ENCODE measurements at places on chromosomes 6 and 20.
A peak's percentile ranks its signal among the peaks of the same experiment; 100 is the strongest.

- no peak for DNase-seq
Observed at GRCh38 chr20:38748861-38749149, 545 bp downstream of the ACTR5 start.

GRCh38 chr6:134029495-134030455 lies 22.6 kb downstream of the SLC2A12 start:
- no peak for DNase-seq

- DNase-seq, result no peak
Observed at GRCh38 chr20:31989030-31989645, 21.1 kb upstream of the CCM2L start.

GRCh38 chr6:40929176-40929575 lies 109.8 kb downstream of the UNC5CL start:
- no peak for DNase-seq

DNA sequence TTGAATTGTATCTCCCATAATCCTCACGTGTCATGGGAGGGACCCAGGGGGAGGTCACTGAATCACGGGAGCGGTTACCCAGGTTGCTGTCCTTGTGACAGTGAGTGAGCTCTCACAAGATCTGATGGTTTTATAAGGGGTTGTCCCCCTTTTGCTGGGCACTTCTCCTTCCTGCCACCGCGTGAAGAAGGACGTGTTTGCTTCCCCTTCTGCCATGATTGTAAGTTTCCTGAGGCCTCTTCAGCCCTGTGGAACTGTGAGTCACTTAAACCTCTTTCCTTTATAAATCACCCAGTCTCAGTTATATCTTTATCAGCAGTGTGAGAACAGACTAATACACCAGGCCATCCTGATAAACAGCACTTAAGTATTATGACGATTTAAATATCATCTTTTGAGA lies 9.0 kb upstream of the MRGBP start:
- DNase-seq, result no peak

GRCh38 chr6:2763876-2764540 lies 1.2 kb upstream of the WRNIP1 start:
- no peak for DNase-seq

GRCh38 chr6:146574211-146574610 lies 24.6 kb upstream of the ADGB start:
- no peak for DNase-seq

DNA sequence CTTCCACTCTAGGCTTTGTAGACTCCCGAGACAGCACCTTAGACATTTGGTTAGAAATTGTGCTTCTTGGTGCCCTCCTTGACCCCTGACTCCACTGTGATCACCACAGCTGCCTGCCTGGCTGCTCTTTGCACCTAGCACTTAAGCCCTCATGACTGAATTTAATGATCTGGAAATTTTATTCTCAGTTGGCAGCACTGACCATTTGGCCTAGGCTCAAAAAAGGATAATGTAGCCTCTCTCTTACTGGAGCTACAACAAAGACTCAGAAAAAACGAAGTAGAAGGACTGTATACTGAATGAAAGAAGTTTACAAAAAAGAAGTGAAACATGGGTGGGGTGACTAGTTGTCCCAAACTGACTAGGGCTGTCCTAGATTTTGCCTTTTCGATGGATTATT lies 11.3 kb upstream of the ABRACL start:
- no peak for DNase-seq

DNA sequence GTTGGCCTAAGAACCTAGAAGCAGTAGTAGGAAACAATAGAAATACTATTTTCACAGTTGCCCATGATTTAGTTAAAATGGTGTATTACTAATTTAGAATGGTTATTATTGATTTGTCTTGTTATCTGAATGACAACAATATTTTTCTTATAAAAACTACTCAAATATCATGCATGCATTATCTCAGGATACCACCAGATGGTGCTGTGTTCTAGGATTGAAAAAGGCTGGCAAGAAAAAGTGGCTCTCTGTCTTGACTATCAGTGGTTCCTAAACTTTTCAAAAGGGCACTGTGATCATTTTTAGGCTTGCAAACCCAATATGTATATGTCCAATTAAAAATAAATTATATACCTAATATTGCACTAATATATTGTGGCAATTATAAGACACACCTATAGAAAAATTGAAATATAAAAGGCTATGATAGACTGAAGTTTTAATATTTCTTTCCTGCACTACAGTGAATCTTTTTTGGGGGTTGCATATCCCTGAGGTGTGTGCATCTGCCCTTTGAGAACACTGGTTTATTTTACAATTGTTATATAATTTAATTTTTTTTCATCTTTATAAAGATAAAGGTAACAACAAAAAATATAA lies 131.7 kb upstream of the MLIP start:
- peak; percentile 34 for DNase-seq

DNA sequence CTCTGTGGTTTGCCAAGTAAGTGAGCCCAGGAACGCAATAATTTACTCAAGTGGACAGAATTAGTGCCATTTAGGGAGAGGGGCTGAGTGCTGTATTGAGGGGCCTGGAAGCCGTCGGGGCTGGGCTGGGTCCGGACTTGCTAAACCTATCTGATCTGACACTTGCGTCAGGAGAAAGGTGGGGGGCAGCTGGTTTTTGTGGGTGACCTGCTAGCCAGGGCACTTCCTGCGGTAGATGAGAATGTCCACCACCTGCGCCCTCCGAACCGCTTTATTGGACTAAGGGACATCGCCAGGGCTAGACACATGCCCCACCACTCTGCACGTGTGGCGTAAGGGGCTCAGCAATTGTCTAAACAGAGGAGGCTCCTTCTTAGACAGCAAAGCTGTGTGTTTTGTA lies 139.1 kb downstream of the CDH4 start:
- no peak for DNase-seq

DNA sequence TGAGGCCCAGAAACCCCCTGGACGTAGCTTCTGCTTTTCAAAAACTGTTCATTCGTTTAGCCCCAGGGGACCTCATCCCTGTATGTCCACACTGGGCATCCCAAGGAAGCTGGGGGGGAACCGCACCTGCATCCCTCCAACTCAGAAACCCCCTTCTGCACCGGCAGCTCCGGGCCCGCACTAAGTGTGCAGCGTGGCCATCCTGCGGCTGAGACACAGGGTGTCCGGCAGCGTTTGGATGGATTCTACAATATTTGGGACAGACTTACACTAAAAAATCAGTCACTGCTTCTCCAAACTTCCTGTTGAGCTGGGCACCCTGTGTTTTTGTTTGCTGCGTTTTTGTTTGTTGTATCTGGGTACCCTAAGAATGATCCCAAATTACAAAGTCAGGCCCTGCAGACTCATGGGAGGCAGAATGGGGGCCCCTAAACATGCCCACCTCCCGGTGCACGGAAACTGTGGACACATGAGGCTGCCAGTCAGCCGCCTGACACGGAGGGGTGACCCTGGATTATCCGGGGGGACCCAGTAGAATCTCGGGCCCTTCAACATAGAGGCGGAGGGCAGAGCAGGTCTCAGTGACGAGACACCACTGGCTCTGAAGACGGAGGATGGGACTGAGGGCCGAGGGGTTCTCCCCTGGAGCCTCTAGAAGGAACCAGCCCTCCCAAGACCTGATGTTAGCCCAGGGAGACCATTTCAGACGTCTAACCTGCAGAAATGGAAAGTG lies 88.2 kb upstream of the BHLHE23 start:
- no peak for DNase-seq

DNA sequence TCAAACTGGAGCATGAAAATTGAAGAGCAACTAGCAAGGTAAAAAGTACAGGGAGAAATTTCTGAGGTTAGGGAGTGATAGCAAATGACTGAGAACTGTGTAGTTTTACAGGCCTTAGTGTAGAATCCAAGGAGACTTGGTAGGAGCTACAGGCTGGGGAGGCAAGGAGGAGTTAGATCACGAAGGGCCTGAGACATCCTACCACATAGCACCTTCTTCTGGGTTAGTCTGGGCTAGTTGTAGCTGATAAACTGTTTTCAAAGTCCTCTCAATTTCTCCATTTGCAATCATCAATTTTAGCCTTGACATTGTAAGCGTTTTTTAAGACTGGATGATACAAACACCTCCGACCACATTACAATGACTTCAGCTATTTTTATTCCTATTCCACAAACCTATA lies 209.7 kb downstream of the TMEM200A start:
- DNase-seq, result no peak

GRCh38 chr20:51928931-51929330 lies 126.6 kb upstream of the SALL4 start:
- DNase-seq, result no peak

- no peak for DNase-seq
Observed at GRCh38 chr6:94049001-94049400, 629.6 kb upstream of the EPHA7 start.

- DNase-seq, result peak; percentile 8
Observed at GRCh38 chr20:17898548-17898994, 70.0 kb downstream of the SNX5 start.

DNA sequence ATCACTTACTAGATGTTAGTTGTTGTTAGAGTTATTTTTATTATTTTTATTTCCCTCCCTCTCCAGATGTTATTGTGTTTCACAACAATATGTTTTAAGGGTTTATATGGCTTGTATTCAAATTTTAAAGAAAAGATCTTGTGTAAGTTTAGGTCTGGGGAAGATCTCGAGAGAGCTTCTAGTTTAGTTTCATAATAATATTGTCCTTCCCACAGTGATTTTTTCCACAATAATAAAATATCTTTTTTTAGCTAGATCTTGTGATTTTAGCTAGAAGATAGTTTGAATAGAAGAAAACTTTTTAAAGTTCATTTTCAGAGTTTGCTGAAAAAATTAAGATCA lies 55.0 kb downstream of the ADGRG6 start:
- DNase-seq, result no peak

GRCh38 chr6:57242505-57242904 lies 20.4 kb upstream of the RAB23 start:
- DNase-seq, result no peak

DNA sequence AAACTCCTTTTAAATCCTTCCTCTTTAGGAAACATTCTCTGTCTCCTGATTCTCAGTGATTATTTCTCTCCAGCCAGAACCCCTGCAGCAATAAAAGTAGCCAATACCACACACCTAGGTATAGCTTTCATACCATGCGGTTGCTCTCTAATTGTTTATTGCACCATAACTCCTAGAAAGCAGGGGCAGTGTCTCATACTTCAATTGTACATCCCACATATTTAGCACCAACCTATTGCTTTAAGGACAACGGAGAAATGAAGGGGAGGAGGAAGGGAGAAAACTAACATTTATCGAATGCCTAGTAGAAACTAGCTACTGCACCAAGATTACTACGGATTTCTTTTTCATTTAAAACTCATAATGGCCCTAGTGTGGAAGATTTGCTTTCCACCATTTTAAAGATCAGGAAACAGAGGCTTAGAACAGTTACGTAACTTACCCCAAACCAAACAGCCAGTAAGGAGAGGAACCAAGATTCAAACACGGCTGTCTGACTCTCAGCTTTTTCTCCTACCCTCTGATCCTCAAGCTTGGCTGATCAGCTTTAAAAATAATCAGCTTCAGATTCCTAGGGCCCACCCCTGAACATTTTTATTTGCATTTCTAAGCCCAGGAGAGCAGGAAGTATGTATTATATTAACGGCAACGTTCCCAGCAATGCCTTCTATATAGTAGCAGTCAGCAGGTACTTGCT lies 43.4 kb upstream of the ATXN1 start:
- no peak for DNase-seq

GRCh38 chr6:42359021-42359420 lies 92.7 kb downstream of the TRERF1 start:
- DNase-seq, result no peak

- no peak for DNase-seq
Observed at GRCh38 chr6:105278035-105278434, 98.2 kb upstream of the POPDC3 start.

GRCh38 chr6:161727083-161727833 lies 453.4 kb upstream of the AGPAT4 start:
- DNase-seq, result no peak

- DNase-seq, result no peak
Observed at GRCh38 chr20:61252601-61253263, 671 bp downstream of the CDH4 start.

DNA sequence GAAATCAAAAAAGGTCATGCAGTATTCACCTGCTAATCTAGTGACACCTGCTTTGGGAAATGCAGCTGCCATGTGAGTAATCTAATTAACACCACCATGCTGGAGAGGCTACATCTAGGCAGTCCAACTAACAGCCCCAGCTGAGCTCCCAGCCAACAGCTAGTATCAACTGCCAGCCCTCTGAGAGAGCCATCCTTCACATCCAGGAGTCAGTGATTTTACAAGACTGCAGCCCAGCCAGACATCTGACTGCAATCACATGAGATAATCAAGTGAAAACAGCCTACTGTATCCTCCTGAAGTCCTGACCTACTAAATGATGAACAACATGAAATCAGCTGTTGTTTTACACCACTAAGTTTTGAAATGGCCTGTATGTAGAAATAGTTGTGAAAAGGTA lies 298.4 kb downstream of the TRDN start:
- no peak for DNase-seq

- no peak for DNase-seq
Observed at GRCh38 chr6:3226042-3226441, 1.4 kb downstream of the TUBB2B start.

GRCh38 chr6:148593130-148593812 lies 153.6 kb upstream of the UST start:
- no peak for DNase-seq

DNA sequence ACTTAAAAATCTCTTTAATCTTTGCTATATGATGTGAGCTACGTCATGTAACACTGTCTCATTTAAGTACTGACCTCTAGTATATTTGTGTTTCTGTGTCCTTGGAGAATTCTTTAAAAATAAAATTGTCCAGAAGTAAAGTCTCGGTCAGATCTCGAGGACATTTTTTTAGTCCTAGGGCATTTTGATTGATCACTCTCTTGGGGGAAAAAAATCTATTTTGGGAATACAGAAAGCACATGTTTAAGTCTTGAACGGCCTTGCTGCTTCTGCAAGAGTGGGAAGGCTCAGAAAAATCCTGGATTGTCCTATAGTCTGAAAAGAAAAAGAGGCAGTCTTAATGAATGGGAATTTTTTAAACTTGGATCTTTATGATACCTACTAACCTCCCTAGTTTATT lies 234.3 kb downstream of the UTRN start:
- DNase-seq, result no peak

- no peak for DNase-seq
Observed at GRCh38 chr20:49540687-49541435, 27.1 kb downstream of the PTGIS start.

DNA sequence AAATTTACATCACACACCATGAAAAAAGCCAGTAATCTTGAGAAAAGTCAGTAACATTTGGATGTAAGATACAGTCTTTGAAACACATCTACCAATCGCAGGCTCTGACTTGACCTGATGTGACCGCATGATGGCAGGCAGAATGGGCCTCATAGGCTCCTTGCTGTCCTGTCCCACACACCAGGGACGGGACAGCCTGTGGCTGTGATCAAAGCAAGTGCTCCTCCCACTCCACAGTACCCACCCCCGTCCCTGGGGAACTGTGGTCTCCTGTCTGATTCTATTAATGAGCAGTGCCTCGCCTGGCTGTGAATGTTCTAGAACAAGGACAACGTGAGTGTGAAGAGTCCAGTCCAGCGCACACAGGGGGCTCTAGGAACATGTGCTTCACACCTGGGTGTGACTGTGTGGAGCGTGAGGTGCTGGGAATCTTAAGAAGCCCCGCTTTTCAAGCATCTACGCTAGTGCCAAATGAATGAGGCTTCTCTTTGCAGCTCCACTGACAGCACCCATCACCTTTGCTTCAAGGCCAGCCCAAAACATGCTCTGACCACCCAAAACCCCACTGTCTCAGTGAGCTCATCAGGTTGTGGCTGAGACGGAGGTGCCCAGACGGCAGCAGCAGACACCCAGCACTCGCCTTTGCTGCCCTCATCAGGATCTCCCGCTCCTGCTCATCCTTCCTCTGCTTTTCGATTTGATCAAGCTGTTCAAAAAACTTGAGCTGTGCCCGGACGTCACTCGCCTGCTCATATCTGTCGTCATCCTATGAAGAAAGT lies 67.1 kb downstream of the TAF4 start:
- no peak for DNase-seq
